ENCODE measurements at places on chromosomes 6 and 20.

GRCh38 chr6:54515713-54516112, 207.5 kb downstream of the TINAG start:
- DNase-seq: no peak

DNA sequence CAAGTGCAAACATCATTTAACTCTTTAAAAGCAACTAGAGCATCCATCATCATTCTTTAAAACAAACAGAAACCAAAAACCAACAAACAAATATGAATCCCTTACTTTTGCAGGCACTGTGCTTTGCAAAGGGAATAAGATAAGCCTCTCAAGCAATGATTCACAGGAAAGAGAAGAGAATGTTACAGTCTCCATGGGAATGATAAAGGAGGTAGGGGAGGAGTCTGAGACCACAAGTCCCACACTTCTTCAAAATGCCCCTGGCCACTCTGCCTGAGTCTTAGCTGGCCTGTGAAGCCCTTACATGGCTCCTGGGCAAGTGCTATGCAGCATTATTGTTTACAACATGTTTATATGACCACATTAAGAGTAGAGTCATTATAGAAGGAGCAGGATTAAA, 257.7 kb upstream of the MARCKS start:
- peak; percentile 73 for DNase-seq

GRCh38 chr6:107714104-107714503, 110.0 kb downstream of the SCML4 start:
- DNase-seq: no peak

GRCh38 chr6:141248021-141248799, 884.5 kb upstream of the GJE1 start:
- no peak for DNase-seq

DNA sequence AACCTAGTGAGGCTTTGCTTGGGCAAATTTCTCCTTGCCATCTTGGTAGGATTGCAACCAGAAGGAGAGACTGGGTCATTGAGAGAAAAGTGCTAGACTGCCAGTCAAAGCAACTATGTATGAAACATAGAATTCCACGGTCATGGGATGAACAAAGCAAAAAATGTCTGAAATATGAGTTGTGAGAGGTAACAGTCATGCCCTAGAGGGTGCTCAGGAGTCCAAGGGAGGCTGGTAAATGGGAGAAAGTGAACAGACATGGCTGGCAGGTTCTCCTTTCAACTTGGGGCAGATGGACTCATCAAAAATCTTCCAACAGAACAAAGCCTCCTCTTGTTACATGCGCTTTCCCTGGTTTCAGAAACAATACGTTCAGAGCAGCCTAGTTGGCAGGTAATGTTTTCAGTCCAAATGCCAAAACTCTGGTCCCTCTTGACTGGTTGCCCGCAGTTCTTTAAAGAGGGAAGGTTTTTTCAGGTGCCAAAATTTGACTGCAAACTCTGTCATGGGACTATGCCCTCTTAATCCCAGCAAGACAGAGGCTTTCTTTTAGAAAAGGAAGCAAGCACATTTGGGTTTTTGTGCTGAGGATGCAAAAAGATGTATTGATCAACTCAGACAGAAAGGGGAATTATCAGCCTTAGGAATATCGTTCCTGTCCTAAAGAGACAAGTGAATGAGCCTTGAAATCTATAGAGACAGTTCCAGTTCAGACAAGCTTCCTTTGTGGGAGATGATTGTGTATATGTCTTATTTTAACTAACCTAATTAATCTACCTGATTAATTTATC, 68.5 kb upstream of the SASH1 start:
- DNase-seq: no peak

- DNase-seq: peak; percentile 82
These were observed 22.4 kb upstream of the KIAA0408 start for GRCh38 chr6:127481628-127482027.

DNA sequence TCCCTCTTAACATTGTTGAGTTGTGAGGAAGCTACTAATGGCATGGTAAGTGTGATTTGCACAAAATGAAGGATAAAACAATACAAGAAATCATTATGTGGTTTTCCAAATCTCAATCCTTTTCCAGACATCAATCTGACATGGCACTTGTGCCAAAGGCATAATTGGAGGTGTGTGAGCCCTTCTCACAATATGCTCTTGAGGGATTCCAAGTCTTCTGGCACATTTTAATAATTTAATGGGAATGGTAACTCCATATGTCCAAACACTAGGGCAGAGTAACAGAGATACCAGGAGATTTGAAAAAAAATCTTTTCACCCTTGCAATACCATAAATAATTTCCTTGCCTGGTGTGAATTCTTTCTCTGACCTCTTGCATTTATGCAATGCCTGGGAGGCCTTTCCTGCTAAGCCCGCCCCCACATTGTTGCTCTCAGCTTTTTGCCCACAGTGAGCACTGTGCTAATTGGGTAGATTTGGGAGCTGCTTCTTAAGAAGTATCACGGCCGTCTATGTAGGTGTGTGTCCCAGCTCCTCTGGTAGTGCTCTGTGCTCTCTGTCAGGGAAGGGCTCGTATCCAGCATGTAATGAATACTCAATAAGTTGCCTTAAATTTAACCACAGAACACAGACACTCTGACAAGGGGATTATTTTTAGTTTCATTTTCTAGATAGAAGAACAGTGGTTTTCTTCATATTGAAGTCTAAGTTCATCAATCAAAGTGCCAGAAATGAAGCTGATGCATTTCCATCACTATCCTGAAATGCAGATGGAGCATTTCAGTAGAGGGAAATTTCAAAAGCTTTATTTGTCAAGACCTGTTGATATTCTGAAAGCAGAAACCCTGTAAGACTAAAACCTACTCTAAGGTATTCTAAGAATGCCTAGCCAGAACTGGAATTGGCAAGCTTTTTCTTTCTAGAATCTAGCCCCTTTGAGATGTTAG, 54.4 kb upstream of the CEP85L start:
- peak; percentile 86 for DNase-seq
